ENCODE measurements at places on chromosomes 6 and 20. TPM values are rescaled to one million over a fixed set of nuclear protein-coding genes. Genes with fewer than 3 reads are reported as not detected.

DNA sequence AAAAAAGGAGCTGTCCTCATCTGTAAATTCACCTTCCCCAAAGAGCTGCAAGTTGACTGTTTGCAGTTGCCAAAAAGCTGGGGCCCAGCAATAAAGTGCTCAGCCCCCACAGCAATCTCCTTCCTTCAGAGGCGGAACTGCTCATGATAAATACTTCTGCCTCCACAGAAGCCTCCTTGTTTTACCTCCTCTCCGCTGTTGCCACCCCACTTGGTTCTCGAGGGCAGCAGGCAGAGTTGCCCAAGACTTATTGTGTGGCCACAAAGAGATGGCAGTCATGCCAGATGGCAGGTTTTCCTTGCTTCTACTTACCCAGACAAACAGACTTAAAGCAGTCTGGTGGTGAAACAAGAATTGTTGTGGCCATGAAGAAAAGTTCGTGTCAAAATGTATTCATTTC, 66.3 kb downstream of the SLX4IP start:
- DNase-seq: no peak

GRCh38 chr20:50680105-50680960, 11.0 kb downstream of the RIPOR3 start:
- no peak for DNase-seq

DNA sequence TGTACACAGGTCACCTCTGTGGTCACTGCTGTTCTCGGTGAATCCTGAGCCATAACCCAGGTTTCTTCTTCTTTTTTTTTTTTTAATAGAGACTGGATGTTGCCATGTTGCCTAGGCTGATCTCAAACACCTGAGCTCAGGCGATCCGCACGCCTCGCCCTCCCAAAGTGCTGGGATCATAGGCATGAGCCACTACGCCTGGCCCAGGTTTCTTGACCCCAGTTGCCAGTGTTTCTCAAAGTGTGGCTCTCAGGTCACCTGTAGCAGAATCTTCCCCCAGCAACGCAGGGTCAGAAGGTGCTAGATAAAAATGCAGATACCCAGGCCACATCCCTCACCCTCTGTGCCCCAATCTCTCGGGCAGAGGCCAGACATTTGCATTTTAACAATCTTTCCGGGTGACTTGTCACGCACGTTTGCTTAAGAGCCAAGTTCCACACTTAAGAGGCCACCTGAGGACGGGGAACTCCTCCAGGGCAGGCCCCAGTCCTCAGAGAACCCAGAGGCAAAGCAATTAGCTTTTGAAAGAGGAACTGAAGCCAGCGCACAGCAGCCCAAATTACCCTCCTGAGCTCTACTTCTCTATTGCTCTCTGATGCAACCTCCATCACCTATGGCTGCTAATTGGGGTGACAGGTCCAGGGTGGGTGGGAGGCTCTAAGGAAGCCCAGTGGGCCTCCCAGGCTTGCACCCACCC, 81.8 kb downstream of the NFATC2 start:
- DNase-seq: no peak

GRCh38 chr20:48236000-48236970, 451.0 kb upstream of the SULF2 start:
- DNase-seq: peak; percentile 17

- DNase-seq: no peak
These were observed 137.6 kb upstream of the MARCKS start for GRCh38 chr6:113719545-113719944.

DNA sequence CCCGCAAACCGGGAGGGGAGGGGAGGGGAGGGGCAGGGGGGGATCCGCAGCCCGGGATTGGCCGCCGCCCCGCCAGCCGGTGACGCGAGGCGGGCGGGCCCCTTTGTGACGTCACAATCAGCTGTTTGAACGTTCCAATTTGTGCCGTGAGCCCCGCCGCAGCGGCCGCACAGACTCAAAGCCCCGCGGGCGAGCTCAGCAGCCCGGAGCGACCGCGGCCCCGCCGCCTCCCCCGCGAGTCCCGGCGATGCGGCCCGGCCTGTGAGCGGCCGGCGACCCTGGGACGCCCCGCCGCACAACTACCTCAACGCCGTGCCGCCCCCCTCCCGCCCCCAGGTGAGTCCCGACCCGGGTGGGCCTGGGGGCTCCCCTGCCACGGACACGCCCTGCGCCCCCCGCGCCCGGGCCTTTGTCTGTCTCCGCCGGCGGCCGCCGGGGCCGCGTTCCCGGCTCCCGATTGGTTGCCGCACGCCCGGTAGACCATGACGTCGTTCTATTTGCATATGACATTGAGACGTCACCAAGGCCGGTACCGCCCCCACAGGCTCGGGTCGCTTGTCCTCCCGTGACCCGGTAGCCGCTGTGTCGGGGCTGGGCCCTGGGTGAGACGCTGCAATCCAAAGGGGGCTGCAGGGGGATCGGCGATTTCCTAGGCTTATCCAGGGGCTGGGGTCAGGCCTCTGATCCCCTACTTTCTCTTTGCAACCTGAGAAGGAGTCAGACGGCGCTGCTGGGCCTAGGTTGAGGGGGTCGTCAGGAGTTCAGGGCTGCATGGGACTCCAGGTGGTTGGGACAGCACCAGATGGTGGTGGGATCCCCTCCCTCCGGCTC, at the start of gene TP53INP2:
TP53INP2 (plus strand) TSS at position 168 of the 831 bp plus-strand sequence. CDS start 4,396 bp downstream, outside the sequence.
- peak; percentile 95 for DNase-seq

GRCh38 chr6:161917645-161918044, 643.8 kb upstream of the AGPAT4 start:
- no peak for DNase-seq

- no peak for DNase-seq
These were observed 216.1 kb downstream of the ALDH8A1 start for GRCh38 chr6:134733801-134734200.

DNA sequence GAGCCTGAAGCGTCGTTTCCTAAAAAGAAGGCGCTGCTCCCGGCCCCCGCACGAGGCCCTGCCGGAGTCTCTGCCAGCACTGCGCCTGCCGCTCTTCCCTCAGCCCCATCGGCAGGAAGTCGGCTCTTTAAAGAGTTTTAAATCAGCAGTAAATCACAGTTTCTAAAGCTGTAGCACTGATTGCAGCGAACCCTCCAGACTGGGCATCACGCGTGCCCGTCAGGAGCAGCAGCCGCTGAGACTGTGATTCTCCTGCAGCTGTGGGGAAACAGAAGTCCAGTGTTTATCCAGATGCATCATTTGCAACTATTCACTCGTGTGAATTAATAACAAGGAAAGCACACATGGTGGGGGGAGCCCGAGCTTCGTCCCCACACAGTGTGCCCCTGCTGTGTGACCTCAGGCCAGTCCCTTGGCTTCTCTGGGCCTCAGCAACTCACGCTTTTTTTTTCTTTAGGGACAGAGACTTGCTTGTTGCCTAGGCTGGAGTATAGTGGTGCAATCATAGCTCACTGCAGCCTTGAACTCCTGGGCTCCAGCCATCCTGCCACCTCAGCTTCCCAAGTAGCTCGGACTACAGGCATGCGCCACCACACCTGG, 28.3 kb downstream of the DLL1 start:
- DNase-seq: no peak

- no peak for DNase-seq
These were observed 36.5 kb downstream of the PPP1R16B start for GRCh38 chr20:38842026-38842425.

GRCh38 chr6:41739041-41739440, 3.6 kb upstream of the TFEB start:
- DNase-seq: no peak

DNA sequence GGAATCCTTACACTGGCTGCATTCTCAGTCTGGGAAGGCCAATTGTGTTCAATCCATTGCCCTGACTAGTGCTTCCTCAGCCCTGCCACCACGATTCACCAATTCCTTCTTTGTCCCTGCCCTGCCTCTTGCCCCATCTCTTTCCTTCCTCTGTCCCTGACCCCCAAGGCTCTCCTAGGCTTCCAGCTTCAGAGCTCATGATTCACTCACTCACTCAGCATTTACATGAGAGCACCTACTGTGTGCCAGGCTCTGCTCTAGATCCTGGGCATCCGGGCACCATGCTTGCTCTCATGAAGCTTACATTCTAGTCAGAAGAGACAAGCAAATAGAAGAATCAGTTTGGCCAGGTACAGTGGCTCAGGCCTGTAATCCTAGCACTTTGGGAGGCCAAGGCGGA, 489.5 kb upstream of the JARID2 start:
- no peak for DNase-seq

- no peak for DNase-seq
These were observed 95.5 kb downstream of the NCR2 start for GRCh38 chr6:41430875-41431274.

DNA sequence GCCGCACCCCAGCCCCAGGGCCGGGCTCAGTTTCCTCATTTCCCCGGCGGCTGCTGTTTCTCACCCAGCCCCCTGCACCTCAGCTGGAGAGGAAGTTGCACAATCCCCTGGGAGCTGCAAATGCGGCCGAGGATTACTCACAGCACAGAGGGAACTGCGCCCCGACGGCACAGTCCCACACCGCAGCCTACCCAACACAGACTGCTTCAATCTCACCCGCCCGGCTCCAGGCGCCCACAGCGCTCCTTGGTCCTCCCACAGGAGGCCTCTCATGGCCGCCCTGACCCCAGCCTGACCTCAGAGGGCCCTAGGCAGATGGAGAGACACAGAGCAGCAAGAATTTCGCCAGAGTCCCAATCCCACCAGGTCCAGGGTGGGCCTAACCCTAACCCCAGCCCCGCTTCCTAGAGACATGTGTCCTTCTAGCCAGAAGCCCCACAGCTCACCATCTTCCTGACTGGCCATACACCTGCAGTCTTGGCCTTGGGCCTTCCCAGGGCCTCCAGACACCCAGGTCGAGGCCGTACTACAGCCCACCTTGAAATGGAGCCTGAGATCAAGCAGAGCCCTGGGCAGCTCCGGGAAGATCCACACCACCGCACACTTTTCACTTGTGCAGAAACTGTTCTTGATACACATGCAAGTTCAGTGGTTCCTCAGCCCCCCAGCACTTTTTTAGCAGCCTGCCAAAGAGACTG, 11.7 kb downstream of the TFEB start:
- peak; percentile 86 for DNase-seq

GRCh38 chr6:154868143-154868594, 126.9 kb upstream of the TIAM2 start:
- no peak for DNase-seq

- no peak for DNase-seq
These were observed 61.0 kb downstream of the SNAI1 start for GRCh38 chr20:50043573-50044352.

- DNase-seq: peak; percentile 51
These were observed 66.9 kb downstream of the DLL1 start for GRCh38 chr6:170223718-170224693.

The ZC2HC1B gene
- not detected for total RNA-seq

The SLC22A7 gene
- not detected for total RNA-seq

The CST1 gene
- total RNA-seq: 2.5 TPM

The PHF1 gene
- 107 TPM for total RNA-seq
